GM20000 (cell line): ENCODE measurements at places on chromosomes 12 and 14.

DNA sequence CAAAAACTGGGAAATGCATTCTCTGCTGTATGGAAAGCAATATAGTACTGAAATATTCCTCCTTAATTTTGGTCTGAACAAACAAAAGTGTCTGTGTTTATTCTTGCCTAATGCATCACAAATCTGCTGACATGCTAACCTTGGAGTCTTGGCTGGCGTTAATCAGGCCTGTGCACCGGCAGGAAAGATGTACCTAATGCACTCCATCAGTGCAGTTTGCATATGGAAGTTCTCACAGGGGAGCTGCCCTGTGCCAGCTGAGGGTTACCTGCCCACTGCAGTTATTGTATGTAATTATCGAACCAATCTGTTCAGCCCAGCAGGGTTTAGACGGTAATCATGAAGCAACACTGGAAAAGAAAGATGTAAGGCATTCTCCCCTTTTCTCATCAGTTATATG, 76.9 kb downstream of the VRK1 start:
- no peak for DNase-seq

DNA sequence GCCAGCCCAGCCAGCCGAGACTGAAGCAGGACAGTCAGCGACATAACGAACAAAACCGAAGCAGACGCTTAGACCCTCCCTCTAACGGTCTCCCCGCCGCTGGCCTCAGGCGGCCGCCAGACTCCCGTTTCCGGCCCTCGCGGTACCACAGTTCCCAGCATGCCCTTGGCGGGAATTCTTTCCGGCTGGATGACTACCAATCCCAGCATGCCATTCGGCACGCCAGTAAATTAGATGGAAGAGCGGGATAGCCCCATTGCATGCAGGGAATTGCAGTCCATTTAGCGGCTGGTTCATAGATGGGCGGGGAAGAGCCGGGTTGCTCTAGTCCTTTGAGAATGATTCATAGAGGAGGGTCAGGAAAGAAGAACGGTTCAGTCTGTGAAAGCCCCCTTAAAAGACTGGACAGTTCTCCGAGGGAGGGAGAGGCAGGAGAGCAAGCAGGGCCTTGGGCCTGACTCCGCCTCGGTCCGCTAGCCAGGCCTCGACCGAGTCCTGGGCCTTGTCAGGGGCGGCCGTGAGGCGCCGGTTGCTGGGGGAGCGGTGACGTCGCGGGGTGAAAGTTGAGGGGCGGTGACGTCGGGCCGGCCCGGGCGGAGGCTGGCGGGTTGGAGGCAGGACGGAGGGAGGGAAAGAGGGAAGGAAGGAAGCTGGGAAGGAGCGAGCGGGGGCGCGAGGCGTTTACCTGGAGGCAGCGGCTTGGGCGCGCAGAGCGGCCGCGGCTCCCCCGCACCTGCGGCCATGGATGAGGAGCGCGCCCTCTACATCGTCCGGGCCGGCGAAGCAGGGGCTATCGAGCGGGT, at the start of gene RIC8B:
RIC8B (plus strand) TSS at position 678 of the 803 bp plus-strand sequence; CDS start at position 742, 64 bp downstream.
- DNase-seq: peak; percentile 87

GRCh38 chr14:103543721-103544387, 14.9 kb downstream of the TRMT61A start:
- DNase-seq: no peak

DNA sequence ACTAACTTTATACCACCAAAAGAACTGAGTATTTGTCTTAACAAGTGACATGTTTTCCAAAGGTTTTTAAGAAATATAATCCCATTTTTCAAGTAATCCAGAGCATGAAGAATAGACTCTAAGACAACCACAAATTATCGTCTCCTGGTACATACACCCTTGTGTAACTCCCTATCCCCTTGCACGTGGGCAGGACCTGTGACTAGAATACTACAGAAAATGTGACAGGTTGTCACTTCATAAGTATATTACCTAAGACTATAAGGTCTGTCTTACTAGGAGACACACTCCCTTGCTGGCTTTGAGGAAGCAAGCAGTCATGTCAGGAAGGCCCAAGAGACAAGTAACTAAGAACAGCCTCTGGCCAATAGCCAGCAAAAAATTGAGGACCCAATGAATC, 8.3 kb upstream of the TTC5 start:
- DNase-seq: no peak

GRCh38 chr14:49962621-49963020, 69.7 kb downstream of the ARF6 start:
- peak; percentile 55 for DNase-seq

DNA sequence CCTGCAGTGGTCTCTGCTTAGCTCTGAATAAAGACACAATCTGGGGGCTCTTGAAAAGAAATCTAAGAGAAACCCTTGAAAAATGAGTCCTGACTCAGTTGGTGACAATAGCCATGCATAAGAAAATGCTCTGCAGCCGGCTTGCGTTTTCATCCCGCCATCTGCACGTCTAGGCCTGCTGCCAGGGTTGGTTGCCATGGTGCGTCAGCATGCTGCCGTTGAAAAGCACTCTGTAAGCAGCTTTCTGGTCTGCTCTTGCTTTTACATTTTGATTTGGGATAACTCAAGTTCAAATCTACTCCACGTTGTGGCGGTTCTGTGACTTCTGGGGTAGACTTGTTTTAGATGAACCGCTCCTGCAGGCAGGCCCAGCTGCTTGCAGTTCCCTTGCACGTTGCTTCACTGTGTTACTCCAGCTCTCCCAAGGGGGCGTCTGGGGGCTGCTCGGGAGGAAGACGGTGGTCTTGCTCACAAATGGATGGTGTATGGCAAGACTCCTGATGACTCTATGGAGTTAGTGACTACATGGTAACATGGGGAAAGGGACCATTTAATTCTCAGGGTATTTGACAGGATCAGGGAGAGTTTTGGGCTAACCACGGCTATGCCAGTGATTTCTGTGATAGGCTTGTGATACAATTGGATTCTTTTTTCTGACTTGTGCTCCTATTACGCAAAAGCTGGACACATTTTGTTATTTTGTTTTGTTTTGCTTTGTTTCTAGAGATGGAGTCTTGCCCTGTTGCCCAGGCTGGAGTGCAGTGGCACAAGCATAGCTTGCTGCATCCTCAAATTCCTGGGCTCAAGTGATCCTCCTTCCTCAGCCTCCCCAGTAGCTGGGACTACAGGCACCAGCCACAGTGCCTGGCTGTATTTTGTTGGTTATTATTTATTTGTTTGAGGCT, 15.8 kb downstream of the WNT5B start:
- no peak for DNase-seq

DNA sequence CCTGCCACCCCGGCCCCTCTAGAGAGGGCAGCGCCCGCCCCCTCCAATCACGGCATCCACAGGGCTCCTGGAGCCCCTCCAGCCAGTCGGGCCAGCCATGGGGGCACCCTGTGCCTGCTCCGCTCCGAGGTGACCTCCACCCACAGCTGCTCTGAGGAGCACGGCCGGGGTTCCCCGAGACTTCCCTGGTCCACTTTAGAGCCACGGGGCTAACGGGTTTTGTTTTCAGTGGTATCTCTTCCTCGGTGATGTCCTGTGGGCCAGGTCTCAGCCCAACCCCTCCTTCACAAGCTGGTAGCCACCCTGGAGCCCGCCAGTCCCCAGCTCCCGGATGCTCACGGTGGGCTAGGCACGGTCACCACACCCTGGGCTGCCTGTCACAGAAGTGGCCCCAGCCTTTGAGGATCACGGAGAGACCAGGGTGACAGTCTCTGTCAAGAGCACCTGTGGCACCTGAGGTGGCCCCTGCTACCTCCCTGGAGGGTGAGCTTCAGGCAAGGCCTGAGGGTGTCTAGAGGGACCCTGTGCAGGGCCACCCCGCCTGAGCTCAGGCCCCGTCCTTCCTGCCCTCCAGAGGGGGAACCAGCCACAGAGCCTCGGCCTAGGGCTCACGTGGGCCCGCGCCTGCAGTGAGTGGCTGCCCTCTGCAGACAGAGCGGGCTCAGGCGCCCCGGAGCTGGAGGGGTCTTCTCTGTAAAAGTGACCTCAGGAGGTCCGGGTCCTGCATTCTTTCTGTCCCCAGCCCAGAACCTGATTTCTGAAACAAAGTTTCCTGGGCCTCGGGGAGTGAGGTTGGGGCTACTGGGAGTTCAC, 146.0 kb upstream of the C14orf180 start:
- DNase-seq: peak; percentile 25

DNA sequence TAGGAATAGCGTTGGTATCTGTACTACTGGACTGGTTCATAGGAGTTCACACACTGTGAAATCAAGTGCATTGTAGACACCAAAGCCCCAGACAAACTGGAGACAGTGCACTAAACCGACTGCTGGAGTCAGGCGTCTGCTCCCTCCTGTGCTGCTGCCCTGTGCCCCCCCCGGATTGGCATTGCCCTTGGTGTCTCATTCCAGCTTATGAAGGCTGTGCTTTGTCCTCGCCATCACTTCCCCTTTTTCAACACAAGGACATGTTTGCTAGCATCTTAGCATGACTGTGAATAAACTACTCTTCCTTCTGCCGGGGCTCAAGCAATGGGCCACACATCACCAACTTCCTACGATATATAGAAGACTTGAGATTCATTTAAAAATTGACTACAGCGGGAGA, 84.0 kb downstream of the TMCC3 start:
- DNase-seq: no peak

DNA sequence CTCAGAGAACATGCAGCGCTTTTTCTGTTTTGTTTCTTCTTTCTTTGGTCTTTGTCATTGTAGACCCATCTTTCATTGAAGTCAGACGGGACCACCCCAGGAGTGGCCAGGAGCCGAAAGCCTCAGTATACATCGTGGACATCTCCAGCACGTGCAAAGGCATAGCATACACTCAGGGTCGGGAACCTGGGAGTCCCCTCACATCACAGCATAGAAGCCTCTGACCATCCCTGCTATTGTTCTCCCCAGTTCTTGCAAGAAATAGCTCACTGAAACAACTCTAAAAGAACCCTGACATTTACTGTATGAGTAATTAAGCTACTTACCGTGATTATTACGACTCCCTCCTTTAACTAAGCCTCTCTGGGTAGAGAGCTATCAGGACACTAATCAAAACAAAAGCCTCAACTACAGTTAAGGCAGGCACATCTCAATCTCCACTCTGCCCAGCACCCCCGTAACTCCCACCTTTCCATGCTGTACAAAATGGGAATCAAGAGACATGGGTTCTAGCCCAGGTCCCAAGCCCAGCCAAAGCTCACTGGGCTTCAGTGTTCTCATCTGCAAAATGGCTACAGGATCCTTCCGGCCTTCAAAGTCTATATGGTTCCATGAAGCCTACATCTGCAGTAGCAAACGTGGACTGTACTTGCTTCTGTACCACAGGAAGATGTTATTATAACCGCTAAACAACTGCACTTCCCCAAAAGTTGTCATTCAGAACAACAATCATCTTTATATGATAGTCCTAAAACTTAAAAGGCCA, 6.7 kb downstream of the CCDC88C start:
- DNase-seq: peak; percentile 38

GRCh38 chr12:119989731-119990381, 820 bp downstream of the BICDL1 start:
- peak; percentile 89 for DNase-seq

DNA sequence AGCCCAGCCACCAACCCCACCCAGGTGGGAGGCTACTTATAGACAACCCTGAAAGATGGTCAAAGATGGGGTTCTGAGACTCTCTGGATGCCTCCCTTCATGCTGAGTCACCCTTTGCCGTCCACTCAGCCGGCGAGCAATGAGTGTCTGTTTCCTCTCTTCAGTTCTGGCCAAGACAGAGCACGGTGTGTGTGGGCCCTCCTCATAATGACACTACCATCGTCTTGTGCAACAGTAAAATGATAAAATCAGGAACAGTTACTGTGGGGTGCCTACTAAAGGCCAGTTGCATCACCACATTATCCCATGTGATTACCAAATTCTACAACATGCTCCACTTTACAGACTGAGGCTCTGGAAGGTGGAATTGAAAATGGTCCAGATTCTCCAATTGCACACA, 7.0 kb upstream of the BDKRB1 start:
- no peak for DNase-seq
